Neuronal stem cell (in vitro differentiated cells): ENCODE measurements at places on chromosomes 2 and 18.

GRCh38 chr2:96175951-96176350 is 30.7 kb upstream of the DUSP2 start:
- no peak for DNase-seq

DNA sequence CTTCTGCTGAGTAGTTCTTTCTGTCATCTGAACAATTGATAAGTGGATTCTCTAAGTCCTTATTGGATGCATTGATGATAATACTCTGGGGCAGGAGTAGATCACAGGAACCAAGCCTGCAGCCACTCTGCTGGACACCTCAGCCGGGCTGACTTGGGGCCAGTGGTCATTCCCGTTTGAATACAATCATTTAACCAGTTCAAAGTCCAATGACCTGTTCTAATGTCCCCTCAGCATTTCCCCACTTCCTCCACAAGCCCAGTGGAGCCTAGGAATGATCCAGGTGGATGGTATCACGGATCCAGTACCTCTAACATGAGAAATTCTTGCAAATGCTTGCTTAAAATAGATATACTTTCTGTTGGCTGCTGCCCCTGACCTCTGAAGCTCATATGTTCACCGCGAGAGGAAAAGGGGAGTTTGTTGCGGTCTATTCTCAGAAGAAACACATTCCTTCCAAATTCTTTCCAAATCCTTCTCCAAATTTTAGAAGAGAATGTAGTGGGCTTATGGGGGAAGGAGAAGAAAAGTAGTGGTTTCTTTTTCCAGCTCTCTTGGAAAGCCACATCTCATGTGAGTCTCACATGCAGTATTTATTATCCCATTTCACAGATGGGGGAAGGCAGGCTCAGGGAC is 170.9 kb downstream of the INHBB start:
- no peak for DNase-seq

DNA sequence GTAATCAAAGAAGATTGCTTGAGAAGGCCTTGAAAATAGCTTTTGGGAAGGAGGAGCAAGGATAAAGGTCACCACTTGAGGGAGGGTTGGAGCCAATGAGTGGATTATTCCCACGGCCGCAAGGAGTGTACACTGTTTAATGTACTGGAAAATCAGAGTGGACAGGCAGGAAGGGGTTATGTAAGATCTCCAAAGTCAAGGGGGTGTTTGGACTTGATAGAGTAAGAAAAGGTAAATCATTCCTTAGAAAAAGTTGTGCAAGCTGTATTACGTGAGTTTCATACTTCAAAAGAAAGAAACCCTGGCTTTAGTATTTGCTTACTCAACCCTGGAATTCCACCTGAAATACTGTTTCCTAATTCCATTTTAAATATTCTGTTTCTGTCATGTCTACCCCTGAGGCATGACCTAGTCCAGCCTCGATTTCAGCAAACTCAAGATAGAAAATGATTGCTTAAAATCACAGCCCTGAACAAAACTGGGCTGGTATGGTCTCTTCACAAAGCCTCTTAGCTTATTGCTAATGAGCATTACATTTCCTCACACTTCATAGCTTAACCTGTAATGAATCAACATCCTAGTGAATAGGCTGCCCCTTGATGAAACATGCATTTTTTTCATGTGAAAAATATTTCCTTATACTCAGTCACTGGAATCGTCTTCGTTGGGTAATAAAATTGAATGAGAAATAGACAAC is 1.1 kb downstream of the MREG start:
- DNase-seq: no peak

DNA sequence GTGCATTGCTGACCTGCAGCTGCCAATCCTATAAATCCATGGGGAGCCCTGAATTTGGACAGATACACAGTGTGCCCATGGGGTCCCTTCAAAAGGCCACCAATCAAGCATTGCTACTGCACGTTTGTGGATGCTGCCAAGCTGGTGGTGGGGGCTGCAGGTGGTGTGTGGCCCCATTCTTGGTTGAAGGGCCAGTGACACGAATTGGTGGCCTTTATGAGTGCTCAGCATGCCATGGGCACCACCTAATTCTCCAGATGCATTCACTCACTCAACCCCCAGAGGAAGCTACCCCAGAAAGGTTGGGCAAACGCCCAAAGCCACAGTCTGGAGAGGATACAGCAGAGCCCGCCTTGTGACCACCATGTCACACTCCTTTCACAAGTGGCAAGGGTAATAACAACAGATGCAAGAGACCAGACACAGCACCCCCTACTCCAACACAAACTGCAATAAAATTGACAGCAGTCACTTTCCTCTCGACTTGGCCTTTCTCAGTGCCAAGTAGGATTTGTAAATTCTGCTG is 27.1 kb downstream of the MC2R start:
- DNase-seq: no peak

GRCh38 chr18:13471198-13471845 is 252.8 kb downstream of the LDLRAD4 start:
- DNase-seq: no peak

DNA sequence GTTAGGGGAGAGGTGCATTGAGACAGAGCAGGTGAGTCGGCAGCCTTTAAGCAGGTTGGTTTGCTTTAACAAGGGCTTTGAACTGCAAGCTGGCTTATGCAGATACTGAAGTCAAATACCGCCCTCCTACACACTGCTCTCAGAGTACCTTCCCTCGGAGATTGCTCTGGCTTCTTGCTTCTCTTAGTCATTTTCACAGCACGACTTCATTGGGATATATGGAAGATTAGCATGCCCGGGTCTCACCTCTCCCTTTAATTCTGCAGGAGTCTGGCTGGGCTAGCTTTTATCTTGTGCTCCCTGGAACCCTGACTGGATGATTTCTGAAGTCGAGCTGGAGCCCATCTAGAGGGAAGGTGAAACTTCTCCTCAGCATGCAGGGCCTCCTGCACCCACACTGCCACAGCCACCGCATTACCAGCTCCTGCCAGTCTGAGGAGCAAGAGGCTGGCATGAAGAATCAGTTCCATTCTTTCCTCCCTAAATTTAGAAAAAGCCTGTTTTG is 395.5 kb upstream of the HNRNPA3 start:
- no peak for DNase-seq

DNA sequence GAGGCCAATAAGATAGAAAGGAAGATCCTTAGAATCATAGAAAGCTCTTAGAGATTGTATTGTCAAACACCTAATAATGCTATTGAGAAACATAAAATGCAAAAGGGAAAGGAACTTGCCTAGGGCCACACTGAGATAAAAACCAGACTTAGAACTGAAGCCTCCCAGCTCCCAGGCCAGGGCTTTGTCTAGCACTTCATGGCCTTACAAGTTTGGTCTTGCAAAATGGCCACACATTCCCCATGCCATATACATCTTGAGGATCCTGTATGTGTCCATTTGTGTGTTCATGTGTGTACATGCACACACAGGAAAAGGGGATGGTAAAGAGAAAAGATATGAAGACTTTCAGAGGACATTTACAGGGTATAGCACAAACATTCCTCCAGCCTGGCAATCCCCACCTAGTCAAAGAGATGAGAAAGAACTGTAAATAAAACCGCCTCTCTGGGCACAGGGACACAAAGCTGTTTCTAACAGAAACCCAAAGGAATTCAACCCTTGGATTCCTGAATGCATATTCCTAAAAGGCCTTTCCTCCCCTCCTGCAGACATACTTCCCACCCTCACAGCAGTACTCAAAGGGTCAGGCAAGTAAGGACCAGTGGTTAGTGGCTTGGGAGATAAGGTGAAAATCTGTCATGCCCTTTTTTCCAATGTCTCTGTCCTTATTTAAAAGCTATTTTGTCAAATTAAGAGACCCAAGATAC is 99.7 kb upstream of the KLHL29 start:
- no peak for DNase-seq

GRCh38 chr2:132550946-132551345 is 119.1 kb downstream of the LYPD1 start:
- no peak for DNase-seq

GRCh38 chr2:231722721-231723307 is 14.5 kb downstream of the PTMA start:
- no peak for DNase-seq

DNA sequence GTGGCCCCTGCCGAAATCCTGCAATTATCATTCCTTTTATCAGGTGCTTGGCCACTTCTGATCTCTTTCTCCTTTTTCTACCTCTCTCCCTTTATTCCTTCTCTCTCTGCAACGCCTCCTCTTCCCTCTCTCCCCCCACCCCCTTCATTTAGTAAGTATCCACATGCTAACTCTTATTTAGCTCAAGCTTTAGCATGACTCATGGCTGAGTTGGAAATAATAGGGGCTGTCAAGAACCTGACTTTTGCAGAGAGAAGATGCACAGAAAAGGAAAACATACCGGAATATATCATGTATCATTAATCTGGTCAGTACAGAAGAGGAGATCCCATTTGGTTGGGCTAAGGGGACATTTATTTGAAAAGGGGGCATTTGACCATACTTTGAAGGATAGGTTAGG is 33.1 kb downstream of the FAM171B start:
- no peak for DNase-seq

GRCh38 chr2:16179701-16180416 is 239.5 kb downstream of the MYCN start:
- DNase-seq: no peak

GRCh38 chr2:190062601-190063000 is at the start of gene MSTN:
Gene MSTN, minus strand, starts transcription at chr2:190062729. Its CDS starts 133 bp downstream, at chr2:190062596.
- DNase-seq: no peak

GRCh38 chr18:70973626-70974025 is 684.8 kb downstream of the SOCS6 start:
- DNase-seq: peak; percentile 3

DNA sequence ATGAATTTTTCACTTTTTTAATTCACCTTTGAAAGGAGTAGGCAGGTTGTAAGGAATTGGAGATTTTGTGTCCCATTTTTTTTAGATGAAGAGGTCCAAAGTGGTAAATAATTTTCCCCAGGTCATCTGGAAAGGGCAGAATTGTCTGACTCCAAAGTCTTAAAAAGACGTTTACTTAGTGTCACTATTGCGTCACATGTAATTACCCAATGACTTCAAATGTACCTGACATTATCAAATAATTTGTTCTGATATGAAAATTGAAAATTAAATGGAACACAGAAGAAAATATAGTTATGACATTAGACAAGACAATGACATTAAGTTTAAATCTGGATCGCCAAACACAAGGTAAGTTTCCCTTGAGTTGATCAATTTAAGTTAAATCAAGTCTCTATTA is 24.2 kb upstream of the NBEAL1 start:
- no peak for DNase-seq

GRCh38 chr2:118016911-118017310 is 3.0 kb upstream of the CCDC93 start:
- no peak for DNase-seq

GRCh38 chr2:69214898-69215297 is 172.1 kb downstream of the GFPT1 start:
- no peak for DNase-seq

DNA sequence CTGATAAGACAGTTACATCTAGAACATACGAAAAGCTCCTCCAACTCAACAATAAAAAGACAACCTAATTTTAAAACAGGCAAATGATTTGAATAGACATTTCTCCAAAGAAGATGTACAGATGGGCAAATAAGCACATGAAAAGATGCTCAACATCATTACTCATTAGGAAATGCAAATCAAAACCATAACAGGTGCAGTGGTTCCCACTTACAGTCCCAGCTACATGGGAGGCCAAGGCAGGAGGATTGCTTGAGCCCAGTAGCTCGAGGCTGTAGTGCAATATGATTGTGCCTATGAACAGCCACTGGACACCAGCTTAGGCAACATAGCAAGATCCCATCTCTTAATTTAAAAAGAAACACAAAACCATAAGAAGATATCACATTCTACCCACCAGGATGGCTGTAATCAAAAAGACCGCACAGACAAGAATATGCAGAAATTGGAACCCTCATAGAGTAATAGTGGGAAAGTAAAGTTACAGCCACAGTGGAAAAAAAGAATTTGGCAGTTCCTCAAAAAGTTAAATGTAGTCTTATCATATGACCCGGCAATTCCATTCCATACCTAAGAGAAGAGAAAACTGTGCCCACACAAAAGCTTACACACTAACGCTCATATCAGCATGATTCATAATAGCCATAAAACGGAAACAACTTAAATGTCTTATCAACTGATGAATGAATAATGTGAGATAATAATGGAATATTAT is 30.5 kb upstream of the ARMC9 start:
- no peak for DNase-seq

DNA sequence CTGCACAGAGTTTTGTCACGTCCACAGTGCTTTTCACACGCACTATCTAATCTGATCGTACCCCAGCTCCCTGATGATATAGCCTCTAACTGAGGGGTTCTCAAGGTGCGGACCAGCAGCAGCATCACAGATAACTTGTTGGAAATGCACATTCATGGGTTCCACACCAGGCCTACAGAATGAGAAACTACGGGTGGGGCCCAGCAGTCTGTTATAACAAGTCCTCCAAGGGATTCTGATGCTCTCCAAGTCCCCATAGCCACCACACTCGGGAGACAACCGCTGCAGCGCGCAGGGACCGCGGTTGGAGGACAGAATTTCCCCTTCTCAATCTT is 745 bp upstream of the BZW1 start:
- no peak for DNase-seq

GRCh38 chr2:60312618-60313017 is 240.8 kb downstream of the BCL11A start:
- DNase-seq: no peak
